CD4-positive, alpha-beta T cell treated with Interleukin-21 for 1 hour (primary cell): ENCODE measurements at places on chromosomes 6 and 20.

DNA sequence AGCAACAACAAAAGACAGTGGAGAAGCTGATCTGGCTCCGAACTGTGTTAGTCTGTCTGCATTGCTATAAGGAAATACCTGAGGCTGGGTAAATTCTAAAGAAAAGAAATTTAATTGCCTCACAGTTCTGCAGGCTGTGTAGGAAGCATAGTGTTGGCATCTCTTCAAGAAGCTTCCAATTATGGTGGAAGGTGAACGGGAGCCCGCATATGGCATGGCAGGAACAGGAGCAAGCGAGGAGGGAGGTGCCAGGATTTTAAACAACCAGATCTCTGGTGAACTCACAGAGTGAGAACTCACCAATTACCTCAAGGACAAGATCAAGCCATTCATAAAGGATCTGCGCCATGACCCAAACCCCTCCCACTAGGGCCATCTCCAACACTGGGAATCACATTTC is 293.5 kb downstream of the SMOC2 start:
- DNase-seq, result no peak

- DNase-seq, result no peak
Measured at GRCh38 chr6:107697682-107698081, 126.4 kb downstream of the SCML4 start.

DNA sequence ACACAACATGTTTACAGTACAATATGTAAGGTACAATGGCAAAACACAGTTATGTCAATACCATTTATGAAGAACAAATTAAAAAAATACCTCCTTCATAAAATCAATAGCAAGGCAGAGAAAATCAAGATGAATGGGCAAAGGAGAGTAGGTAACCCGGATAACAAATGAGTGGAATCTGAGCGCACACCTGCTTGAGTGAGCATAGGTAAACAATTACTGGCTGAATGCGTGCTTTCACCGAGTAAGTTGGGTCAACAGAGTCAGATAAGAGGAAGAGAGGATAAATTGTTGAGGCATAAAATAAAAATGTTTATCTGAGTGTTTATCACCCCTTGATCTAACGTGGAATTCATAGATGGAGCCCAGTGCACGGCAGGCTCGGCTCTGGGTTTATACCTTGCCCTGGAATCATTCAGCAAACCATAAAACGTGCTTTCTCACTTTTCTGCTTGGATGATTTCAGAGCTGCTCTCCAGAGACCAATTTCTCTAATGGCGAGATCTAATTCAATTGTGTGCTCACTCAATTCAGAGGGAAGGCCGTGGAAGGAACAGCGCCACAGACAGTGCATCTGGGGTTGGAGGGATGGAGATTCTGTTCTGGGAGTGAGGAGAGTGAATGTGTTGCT is 224.8 kb upstream of the MAP3K7 start:
- DNase-seq, result no peak

- no peak for DNase-seq
Measured at GRCh38 chr6:118316796-118317384, 231.2 kb upstream of the PLN start.

DNA sequence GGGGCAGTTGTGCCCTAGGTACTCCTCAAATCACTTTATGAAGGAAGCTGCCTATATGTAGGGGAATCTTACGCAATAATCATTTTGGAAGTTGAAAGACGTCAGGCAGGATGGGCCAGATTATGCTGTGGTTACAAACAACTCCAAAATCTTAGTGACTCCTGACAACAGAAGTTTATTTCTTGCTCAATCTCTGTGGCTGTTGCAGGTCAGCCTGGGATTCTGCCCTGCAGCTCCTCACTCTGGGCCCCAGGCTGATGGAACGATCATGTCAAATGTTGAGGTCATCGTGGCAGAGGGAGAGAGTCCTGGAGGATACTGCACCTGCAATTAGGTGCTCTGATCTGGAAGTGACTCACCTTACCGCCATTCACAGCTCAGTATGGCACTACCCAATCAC is 88.4 kb downstream of the ZDHHC14 start:
- DNase-seq, result no peak

DNA sequence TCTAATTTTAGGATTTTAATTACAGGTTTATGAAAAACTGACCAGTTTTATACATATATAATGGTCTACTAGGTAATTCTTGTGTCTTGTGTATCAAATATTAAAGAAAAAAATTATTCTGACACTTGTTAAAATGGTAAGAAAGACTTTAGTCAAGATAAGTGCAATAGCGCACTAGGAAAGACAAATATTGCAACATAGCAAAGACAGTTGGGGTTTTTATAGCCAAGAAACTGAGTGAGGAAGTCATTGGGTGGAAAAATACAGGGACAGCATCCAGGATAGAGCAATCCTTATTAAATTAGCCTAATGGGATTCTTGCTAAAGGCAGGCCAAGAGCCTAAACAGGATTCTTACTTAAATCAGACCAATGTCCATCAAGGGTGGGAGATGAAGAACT is 71.1 kb downstream of the ROS1 start:
- no peak for DNase-seq

- DNase-seq, result peak; percentile 22
Measured at GRCh38 chr6:53240761-53241160, 92.1 kb upstream of the GCM1 start.

- DNase-seq, result peak; percentile 2
Measured at GRCh38 chr6:17932330-17932852, 55.0 kb downstream of the KIF13A start.

GRCh38 chr6:72624557-72625160 is 2.8 kb downstream of the KCNQ5 start:
- peak; percentile 37 for DNase-seq

DNA sequence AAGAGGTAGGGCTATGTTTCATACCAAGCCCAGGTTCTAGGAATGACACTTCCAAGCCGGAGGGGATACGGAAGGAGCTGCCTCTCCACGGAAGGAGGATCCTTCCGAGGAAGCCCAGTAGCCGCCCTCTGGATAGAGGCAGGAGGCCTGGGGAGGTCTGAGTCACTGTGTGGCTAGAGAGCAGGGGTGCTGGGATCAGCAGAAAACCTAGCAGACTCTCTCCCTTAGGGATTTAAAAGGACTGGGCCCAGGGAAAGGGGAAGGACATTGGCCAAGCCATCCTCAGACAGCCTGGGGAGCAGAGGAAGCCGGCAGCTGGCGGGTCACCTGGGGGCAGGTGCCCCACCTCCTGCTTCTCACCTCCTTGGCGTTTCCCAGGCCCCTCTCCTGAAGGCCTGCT is 36.6 kb upstream of the NFATC2 start:
- DNase-seq, result no peak

DNA sequence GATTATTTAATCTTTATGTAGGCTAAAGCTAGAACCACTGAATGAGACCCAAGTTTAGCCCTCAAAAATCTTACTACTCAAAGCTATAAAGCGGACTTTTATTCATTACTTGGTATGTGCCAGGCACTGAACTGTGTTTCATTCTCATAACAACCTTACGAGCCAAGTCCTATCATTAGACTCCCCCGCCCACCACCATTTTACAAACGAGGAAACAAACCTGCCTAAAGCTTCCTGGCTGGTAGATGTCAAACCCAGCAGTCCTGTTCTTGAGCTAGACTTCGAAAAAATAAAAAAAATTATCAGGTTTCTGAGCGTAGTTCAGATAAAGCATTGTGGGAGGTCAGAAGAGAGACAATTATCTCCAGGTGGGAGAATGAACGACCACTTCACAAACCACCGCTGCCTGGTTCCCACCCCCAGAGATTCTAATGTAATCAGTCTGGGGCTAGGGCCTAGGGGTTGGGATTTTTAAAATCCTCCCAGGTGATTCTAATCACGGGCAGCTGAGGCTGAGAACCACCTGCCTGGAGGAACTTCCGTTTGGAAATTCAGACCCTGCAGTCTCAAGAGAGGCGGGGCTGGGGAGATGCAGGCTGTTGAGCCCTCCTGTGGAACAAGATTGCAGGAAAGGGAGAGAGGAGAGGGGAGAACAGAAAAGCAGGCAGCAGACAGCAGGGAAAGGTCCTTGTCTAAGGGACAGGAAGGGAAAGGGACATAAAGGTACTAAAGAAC is 8.6 kb downstream of the ADTRP start:
- DNase-seq, result no peak

DNA sequence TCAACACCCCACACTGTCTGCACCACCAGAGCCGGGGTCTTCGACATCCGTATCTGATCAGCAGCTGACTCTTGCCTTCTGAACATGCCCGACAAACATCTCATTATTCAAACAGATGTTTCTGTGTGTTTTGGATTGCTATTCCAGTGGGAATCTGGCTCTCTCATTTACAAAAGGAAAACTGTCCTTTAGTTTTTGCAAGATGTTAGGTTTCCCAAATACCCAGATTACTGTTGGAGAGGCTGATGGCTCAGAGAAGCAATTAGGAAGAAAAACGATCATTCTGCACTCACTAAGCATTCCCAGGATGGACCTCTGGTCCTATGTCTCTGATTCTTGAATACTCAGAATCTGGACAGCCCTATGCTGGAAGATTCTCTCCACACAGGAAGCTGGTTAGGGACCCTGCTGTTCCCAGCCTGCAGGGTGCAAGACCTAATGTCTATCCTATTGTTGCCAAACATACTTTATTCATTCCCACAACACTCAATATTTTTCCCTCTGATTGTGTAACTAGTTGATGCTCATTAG is 532.9 kb downstream of the CDH26 start:
- DNase-seq, result no peak

DNA sequence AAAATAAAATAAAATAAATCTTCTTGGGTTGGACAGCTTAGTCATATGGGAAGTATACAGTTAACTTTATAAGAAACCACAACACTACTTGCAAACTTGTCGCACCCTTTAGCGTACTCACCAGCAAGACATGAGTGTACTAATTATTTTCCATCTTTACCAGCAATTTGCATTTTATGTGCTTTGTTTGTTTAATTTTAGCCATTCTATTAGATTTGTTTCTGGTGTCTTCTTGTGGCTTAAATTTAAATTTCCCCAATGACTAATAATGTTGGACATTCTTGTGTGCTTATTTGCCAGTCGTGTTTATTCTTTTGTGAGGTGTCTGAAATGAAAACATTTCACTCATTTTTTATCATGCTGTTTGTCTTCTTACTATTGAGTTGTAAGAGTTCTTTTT is 1172.2 kb upstream of the CITED2 start:
- no peak for DNase-seq

- DNase-seq, result no peak
Measured at GRCh38 chr6:109118871-109119354, 23.6 kb downstream of the CEP57L1 start.

DNA sequence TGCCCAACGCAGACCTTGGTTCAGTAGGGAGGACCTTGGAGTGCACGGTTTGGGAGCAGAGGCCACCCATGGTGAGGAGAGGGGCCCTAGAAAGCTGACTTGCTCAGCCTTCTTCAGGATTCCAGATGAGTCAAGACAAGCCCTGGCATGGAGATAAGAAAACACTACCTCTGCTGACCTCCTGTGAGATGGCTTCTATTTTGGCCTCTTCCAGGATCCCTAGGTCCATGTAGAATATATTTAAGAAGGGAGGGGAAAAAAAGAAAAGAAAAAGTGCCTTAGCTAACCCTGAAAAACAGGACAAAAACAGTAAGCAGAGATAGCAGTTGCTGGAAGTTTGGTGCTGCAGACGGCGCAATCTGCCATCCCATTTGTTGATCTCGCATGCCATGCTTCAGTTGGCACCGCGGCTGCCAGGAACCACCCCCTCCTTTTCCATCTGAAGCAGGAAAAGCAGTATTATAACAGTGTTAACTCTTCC is 100.0 kb downstream of the ARMC2 start:
- no peak for DNase-seq

DNA sequence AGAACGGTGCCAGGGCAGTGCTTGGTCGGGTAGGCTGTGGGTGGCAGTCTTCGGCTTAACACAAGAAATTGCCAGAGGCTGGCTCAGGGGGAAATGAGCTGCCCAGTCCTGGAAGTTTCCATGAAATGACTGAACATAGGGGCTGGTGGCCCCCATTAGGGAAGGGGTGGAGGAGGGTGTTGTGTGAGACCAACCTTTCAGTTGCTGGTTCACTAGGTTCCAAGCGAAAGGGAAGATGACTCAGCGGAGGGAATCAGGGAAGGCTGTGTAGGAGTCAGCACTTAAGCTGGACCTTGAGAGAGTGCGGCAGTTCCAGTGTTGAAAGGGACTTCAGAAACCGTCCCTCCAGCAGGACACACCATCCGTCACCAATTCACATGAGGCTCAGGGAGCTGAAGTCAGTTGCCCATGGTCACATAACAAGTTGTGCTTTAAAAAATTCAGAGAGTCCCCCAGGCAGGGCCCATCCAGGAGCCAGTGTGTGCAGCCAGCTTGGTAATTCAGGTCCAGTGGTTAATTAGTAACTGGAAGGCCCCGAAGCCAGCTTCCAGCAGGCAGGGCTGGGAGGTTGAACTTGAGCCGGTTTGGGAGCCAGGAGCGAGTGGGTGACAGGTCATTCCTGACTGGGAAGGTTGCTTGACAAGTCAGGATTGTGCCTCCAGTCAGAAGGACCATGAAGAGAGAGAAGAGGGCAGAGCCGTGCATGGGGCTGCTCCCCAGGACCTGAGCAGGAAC is at the start of gene SGK2:
SGK2 (plus strand) TSS at position 616 of the 735 bp plus-strand sequence. CDS start 7,469 bp downstream, outside the sequence.
- no peak for DNase-seq

GRCh38 chr6:4125933-4126864 is 9.2 kb downstream of the ECI2 start:
- DNase-seq, result no peak

GRCh38 chr6:125480571-125480970 is 178.8 kb upstream of the HDDC2 start:
- no peak for DNase-seq

DNA sequence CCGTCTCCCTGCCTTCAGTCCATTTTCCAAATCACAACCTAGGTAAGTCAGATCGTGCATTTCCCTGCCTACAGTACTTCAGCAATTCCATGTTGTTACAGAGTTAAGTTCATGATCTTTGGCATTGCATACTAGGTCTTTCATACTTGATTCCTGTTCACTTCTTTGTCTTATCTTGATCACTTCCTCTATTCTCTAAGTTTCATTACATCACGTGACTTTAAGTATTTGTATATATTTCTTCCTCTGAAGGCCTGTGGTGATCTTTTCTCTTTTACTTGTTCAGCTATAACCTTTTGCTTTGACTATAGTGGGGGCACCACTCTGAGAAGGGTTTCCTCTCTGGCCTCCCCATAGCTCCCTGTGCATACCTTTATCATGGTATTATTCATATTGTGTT is 100.2 kb downstream of the TRMT11 start:
- no peak for DNase-seq

DNA sequence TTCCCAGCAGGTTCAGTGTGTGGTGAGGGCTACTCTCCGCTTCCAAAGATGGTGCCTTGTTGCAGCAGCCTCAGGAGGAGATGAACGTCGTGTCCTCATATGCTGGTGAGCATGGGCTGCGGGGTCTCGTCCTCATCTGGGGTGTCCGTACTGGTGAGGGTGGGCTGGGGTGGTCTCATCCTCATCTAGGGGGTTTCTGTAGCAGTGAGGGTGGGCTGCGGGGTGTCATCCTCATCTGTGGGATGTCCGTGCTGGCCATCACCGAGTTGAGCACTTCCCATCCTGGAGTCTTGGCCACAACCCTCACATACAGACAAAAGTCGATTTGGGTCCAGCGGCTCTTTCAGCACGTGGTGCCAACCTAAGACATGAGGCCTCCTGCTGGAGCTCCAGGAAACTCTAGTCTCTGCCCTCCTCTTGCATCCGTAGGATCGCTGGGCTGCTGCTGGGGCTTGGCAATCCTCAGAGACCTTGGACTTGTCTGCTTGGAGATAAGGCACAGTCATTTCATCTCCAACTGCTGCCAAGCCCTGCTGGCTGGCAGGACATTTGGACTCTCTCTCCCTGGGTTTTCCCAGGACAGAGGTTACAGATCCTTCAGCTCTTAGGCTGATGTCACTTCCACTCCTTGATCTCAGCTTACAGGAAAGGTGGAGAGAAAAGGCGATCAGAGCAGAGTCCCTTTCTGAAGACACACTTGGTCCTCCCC is 160.4 kb downstream of the PACRG start:
- DNase-seq, result no peak
